CD8-positive, alpha-beta T cell (primary cell): ENCODE measurements at places on chromosomes 6 and 20. TPM values are rescaled to one million over a fixed set of nuclear protein-coding genes. Genes with fewer than 3 reads are reported as not detected.

GABRR1 gene
- not detected for total RNA-seq

CGA gene
- total RNA-seq: not detected

- no peak for DNase-seq
Observed at GRCh38 chr6:18976091-18976490, 588.9 kb downstream of the RNF144B start.

DNA sequence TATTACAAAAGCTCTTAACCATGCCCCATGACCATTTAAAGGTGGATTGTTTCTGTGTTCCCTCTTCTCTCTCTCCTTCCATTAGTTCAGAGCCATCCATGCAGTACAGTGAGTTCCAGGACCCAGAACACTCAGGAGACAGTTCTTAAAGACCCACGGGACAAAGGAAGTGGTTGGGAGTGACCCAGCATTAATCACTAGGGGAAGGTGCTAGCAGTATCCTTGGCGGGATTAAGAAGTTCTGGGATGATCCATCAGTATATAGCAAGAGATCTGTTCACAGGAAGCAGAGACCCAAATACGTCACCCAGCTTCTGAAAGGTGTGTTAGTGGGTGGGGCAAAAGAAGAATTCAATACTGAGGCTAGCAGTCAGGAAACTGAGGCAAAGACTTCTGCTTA is 154.1 kb downstream of the PHF3 start:
- DNase-seq: no peak

GRCh38 chr6:145352382-145353080 is 382.8 kb downstream of the EPM2A start:
- DNase-seq: no peak
